CD4-positive, alpha-beta T cell treated with Interleukin-17A for 4 hours (primary cell): ENCODE measurements at places on chromosomes 1 and 21.

- DNase-seq: no peak
Measured at GRCh38 chr1:220711056-220711809, 21.1 kb downstream of the C1orf115 start.

GRCh38 chr1:23369335-23370013 is at the start of gene ZNF436:
Gene ZNF436 (minus strand): TSS chr1:23369836. CDS start chr1:23368005, 1,831 bp downstream.
- peak; percentile 53 for DNase-seq

DNA sequence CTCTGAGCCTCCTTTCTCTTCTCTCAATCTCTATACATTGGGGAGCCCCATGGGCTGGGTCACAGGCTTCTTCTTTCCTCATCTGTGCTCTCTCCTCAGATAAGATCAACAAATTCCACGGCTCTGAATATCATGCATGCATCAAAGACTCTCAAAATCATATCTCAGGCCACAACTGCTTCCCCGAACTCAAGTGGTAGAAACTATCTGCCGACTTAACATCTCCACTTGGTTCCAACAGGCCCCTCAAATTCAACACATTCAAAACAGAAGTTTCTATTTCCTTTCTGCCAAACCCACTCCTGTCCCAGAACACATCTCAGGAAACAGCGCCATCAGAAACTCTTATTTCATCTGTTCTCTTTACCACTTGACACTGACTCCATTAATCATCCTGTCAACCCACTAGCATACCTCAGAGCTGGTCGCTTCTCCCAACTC is 16.7 kb downstream of the DDX59 start:
- DNase-seq: no peak

DNA sequence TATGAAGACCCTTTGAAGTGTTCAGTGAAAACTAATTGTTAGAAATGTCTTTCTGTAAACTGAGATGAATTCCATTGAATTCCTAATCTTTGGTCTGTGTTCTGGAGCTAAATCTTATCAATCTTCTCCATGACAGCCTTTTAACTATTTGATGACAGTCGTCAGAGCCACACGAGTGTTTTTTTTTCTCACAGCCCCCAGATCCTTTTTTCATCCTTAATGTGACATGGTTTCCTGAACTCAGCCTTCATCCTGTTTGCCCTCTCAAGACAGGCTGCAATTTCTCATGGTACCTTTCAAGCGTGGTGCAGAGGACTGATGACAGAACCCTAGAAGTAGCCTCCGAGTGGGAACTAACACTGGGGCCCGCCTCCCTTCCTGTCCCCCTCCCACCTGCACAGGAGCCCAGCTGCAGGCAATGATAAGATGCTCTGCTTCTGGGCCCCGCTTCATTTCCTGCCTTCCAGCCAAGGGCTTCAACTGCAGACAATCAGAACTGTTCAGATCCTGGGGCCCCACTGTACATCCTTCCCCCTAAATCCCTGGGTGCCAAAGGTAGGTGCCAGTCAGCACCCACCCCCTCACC is 114.6 kb upstream of the VAV3 start:
- DNase-seq: peak; percentile 75

DNA sequence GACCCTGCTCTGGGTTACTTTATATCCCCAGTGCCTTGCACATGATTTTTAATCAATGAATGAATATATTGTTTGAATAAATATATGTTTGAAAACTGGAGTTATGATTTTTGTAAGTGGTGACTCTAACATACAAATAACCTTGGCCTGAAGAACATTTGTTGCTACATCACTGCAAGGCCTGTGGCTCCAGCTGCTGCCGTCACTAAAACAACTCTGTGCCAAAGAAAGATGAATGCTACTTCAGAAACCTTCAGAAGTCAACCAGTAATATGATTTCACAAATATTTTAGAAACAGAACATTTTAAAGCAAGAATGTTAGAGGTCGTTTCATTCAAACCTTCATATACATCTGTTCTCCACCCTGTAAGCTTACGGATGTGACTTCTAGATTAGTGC is 60.6 kb upstream of the SEC16B start:
- no peak for DNase-seq

DNA sequence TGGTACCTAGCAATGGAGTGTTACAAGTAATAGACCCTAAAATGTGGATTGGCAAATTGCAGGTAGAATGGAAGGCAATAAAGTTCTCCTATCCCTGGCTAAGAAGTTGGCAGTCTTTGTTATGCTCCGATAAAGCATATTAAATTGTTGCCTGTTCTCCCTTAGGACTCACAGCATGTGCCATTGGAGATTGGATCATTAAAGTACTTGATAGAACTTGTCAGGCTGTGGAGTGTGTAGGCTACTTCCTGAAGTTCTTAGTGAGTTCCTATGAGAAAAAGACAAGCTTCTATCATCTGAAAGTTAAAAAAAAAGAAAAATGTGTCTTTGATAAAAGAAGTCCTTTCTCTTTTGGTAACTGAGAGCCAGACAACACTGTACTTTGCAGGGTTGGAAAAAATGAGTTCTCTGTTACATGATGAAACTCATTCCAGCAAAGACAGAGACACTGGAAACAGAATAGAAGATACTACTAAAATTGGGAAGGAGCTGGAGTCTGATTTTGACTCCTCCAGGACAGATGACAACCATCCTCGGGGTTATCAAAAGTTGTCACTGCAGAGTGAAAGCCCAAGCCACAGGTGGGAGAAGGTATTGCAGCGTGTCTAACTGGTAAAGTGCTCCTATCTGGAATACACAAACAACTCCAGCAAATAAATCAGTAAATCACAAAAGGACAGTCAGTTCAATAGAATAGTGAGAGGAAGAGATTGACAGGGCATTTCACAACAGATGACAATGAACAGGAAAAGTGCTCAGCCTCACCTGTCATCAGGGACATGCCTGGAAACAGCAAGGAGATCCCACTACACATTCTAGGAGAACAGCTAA is 87.5 kb upstream of the WDR26 start:
- DNase-seq: no peak

GRCh38 chr1:231971397-231972110 is 345.0 kb downstream of the DISC1 start:
- no peak for DNase-seq

- DNase-seq: no peak
Measured at GRCh38 chr21:46002841-46003574, 21.4 kb downstream of the COL6A1 start.

DNA sequence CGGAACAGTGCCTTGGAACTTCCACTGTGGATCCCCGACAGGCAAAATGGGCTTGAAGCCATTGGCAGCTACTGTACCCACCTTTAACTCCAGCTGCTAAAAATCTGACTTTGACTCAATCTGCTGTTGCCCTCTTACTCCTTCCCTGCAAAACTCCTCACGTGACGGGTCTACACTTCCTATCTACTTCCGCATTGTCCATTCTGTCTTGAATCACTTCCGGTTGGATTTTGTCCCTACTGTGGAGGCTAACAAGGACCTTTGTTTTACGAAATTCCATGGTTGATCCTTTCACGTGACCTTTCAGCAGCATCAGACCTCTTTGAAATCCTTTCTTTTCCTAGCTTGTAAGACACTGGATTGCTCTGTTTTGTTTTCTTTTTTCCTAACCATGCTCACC is 268.4 kb downstream of the PRDM2 start:
- DNase-seq: no peak

DNA sequence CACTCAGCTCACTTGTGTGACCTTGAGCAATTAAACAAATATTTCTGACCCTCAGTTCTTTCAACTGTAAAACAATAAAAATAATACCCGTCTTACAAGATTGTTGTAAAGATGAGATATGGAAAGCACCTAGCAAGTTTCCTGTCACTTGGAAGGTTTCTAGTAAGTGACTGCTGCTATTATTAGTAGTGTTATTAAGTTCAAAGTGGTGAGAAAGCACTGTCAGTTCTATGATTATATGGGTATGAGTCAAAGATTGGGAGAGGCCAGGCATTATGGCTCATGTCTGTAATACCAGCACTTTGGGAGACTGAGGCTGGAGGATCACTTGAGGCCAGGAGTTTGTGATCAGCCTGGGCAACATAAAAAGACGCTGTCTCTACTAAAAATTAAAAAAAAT is 145.4 kb downstream of the C1orf21 start:
- DNase-seq: no peak

DNA sequence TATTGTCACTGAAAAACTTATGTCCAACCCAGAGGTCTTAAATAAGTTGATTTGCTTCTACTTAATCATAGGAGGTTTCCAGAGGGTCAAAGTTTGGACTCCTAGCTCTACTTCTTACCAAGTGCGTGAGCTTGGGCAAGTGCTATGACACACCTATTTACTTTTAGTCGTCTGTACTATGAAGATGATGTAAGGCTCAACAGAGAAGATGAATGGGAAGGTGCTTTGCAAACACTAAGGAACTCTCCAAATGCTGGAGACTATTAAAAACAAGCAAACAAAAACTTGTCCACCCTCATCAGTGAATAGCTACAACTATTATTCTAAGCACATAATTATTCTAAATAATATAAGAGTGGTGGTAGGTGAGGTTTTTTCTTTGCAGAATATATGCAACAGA is 232.3 kb upstream of the USP24 start:
- no peak for DNase-seq

DNA sequence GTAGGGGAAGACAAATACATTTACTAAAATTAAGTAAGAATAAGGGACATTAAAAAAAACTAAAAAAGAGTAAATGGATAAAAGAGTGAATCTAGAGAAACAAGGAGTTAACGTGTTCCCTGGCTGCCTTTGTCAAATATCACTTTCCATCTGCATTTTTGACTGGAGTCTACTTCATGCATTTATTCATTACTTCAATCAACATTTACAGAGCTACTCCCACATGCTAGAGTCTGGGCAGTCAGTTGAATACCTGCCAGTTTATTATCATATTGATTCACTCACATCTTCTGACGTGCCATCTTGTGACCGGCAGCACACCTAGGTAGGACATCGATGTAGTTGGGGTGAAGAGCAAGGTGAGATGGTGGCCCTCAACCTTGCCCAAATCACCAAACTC is 35.6 kb upstream of the KCNA3 start:
- DNase-seq: no peak

DNA sequence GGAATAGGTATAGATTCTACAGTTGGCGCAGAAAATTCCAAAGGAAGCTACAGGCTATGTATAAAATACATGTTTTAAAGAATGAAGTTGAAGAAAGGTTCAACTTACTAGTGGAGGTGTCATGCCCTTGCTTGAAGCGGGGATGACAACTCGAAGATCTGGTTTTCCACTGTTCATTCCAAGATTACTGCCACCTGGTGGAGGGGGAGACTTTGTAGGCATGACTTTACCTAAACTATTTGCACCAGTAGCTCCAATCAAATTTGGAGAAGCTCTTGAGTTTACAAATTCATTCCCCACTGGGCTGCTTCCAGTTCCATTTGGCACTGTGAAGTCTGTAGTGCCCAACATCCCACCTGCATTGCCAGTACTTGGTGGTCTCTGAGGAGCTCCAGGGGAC is 81.7 kb downstream of the AXDND1 start:
- peak; percentile 16 for DNase-seq

- no peak for DNase-seq
Measured at GRCh38 chr21:25750085-25750484, 15.3 kb downstream of the GABPA start.

DNA sequence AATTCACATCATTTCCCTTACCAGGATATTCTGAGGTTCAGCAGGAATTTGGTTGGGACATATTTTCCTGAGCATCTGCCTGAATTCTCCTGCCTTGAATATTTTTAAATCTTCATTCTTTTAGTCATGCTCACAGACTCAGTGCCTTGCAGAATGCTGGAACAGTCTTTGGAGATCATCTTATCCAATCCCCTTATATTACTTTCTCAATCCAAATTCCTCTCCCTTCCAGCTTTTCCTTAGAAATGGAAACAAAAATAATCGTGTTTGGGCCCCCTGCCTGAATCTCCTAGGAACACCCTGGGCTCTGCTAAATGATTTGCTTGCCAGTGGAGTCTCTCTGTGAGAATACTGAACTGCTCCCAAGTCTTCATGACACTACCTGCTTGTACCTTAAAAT is 38.4 kb downstream of the LHX8 start:
- no peak for DNase-seq

DNA sequence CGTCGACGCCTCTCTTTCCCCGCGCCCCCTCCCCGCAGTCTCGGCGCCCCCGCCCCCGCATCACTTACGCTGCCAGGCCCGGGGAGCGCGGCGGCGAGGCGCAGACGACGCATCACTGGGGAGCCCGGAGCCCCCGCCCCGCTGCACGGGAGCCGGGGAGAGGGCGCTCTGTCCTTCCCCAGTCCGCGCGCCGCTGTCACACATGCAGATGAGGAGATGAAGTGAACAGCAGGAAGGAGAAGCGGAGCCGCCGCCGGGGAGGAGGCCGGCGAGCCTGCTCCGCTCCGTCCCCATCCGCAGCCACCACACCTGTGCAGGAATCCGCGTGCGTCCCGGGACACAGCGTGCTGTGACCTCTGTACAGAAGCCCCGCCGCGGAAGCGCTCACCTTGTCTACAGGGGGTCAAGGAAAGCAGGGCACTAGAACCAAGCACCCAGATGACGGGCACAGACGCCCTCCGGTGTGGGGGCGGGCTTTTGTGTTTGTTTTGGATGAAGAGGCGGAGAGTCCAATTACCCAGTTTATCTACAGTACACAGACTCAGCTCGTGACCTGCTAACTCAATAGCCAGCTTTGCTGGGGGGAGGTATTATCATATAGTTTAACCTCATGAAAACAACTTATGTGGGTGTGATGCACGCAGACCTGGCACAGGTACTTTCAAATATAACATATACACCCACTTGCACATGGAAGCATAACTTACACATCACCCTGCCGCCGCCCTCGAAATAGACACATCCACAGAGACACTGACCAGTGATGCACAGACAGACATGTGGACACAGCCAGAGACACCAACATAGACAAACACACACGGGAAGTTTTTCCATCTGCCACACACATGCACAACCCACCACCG is 12.4 kb downstream of the KLHDC8A start:
- peak; percentile 64 for DNase-seq

DNA sequence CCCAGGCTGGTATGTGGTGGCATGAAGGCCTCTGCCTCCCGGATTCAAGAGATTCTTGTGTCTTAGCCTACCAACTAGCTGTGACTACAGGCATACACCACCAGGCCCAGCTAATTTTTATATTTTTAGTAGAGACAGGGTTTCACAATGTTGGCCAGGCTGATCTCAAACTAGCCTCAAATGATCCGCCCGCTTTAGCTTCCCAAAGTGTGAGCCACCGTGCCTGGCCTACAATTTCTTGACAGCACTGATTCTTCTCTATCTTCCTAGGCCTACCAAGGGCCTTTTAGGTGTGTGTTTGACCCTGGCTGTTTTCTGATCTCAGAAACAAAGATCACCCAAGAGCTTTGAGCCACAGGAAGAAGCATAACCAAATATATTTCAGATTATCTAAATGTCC is 540.8 kb upstream of the ADAMTS5 start:
- DNase-seq: no peak

DNA sequence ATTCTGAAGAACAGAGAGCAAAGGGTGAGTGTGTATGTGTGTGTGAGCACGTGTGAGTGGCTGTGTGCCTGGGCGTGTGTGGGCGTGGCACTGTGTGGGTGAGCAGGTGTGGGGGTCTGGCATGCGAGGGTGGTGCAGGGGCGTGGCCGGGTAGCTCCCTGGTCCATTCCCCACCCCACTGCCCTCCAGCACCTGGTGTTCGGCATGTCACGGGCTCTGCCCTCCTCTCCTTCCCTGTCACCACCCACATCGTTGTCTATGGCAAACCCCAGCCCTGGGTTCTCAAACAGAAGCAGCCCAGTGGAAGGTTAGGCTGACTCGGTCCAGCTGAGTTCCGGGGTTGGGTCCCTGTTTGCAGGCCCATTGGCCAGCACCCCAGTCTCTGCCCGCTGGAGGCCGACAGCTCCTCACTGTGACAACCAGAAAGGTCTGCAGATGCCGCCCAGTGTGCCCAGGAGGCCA is 39.8 kb downstream of the UBE2G2 start:
- DNase-seq: no peak
